ENCODE measurements at places on chromosomes 6 and 20.
A peak's percentile ranks its signal among the peaks of the same experiment; 100 is the strongest.

DNA sequence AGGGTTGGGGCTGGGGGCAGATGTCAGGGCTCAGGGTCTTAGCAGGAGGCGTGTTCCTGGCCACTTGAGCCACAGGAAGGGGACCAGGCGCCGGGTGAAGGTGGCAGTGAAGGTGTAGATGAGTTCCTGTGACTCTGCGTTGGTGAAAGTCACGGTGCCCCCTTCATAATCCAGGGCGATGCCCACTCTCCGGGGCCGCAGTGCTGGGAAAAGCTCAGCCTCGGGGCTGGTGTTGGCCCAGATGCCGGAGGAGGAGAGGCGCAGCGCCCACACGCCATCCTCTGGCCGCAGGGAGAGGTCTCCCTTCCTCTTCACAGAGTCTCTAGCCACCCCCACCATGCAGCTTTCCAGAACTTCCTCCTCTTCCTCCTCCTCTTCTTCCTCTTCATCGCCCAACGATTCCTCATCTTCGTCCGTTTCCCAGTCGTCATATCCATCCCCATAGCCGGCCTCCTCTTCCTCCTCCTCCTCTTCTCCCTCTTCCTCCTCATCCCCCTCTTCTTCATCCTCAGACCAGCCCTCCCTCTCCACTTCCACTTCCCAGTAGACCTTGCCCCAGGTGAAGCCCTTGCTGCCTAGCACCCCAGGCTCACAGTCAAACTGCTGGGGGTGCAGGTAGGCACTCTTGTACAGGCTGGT, 22.6 kb downstream of the TRIM15 start:
- DNase-seq: no peak

GRCh38 chr20:2652724-2653555, 508 bp downstream of the NOP56 start:
- DNase-seq: no peak

- DNase-seq: no peak
These were observed 77.2 kb downstream of the CDC5L start for GRCh38 chr6:44464527-44465310.

GRCh38 chr6:121142093-121142492, 192.2 kb downstream of the TBC1D32 start:
- no peak for DNase-seq

GRCh38 chr6:64589961-64590360, 954.4 kb downstream of the PHF3 start:
- DNase-seq: no peak

DNA sequence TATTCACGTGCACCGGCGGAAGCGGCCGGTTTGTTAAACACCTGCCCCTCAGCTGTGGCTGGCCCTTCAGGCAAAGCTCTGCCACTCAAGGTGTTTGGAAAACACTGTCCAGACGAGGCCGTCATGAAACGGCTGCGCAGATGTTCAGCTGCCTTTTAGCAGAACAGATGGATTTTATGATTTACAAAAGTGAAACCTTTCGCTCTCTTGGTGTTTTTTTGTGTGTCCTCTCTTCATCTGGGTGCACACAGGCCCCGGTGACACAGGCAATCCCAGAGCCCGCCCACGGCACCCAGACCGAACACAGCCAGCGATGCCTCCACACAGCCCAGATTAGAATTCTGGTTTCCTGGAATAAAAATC, 397.0 kb downstream of the SMOC2 start:
- no peak for DNase-seq

DNA sequence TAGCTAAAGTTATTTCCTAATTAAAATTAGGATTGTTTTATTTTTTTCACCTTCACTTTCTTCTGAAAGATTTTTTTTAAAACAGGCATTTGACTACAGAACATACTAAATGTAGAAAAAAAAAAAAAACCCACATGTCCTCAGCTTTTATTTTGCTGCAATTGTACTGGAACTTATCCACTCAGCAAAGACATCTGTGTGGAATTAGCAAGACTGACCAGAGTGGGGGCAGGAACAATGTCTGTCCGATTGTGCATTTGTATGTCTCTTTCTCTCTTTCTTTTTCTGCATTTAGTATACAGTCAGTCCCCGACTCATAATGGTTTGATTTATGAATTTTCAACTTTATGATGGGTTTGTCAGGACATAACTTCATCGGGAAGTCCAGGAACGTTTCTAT, 77.3 kb downstream of the CHD6 start:
- peak; percentile 43 for DNase-seq

- DNase-seq: no peak
These were observed 3.4 kb downstream of the SNX5 start for GRCh38 chr20:17965042-17965697.

GRCh38 chr6:36804563-36804962, 34.7 kb downstream of the CPNE5 start:
- DNase-seq: no peak

- DNase-seq: no peak
These were observed 84.7 kb upstream of the SALL4 start for GRCh38 chr20:51886891-51887608.

DNA sequence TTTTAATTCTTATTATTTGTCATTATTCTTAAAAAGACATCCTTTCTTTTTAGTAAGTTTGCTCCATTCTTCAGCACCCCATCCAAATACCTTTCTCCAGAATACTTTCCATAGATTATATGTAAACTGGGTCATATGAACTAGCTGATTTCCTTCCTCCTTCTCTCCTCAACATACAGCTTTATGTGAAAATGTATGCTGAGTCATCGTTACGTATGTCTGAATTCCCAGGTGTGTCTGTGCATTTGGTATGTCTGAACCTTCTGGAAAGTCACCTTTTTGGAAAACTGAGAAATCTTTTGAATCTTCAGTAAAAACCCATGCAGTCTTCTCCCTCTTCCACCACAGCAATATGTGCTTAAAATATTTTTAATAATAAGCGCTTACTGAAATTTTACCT, 264.5 kb downstream of the EYA4 start:
- DNase-seq: no peak

- DNase-seq: no peak
These were observed 16.9 kb downstream of the RBM38 start for GRCh38 chr20:57408131-57408530.

DNA sequence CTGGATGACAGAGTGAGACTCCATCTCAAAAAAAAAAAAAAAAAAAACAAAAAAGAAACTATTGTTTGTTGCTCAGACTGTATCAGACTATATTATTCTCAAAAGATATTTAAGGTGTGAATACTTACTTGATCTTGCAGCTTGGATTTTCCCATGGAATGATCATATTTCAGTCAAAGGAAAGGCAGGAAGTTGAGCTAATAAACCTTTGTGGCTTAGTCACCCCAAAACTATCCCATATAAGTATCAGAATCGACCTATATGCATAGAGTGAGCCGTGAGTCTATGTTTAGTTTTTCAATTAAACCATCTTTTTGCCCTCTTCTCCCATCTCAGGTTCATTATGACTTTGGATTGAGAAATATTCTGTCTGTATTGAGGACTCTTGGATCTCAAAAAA, 152.6 kb downstream of the DNAH8 start:
- no peak for DNase-seq

DNA sequence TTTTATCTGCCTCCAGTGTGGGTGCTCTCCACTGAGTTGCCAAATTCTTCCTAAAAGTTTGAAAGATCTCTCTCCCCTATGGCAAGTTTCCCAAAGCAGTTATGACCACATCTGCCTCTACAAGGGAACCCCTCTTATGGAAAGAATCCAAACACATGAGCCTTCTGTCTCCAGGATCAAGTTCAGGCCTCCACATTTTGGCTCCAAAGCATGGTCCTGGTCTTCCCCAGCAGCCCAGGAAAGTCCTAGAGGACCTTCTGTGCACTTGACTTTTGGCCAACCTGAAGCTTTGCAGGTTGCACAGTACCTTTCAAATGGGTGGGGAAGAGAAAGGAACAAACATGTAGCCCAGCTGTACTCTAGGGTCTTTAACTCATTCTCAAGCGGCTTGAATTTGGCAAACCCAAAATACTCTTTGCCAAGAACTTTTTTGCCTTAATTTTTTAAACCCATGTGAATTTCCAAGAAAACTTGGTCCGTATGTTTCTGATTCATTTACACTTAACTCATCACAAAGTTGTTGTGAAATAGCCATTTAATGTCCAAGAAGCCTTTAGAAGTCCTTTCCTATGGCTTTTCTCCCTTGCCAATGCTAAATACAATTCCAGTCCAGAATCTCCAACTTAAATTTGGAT, 240.1 kb upstream of the TBX18 start:
- peak; percentile 96 for DNase-seq

GRCh38 chr6:146693342-146693741, 94.6 kb downstream of the ADGB start:
- no peak for DNase-seq

- no peak for DNase-seq
These were observed 480.6 kb upstream of the BTBD3 start for GRCh38 chr20:11437090-11437489.

- no peak for DNase-seq
These were observed 43.6 kb downstream of the MDGA1 start for GRCh38 chr6:37653933-37654565.

- DNase-seq: no peak
These were observed 11.9 kb upstream of the KIAA1755 start for GRCh38 chr20:38272398-38272797.
